Activated T-cell treated with anti-CD3 and anti-CD28 coated beads, Interleukin-2, amount 50 U/mL, for 72 hours (primary cell): ENCODE measurements at places on chromosomes 7 and 10.

DNA sequence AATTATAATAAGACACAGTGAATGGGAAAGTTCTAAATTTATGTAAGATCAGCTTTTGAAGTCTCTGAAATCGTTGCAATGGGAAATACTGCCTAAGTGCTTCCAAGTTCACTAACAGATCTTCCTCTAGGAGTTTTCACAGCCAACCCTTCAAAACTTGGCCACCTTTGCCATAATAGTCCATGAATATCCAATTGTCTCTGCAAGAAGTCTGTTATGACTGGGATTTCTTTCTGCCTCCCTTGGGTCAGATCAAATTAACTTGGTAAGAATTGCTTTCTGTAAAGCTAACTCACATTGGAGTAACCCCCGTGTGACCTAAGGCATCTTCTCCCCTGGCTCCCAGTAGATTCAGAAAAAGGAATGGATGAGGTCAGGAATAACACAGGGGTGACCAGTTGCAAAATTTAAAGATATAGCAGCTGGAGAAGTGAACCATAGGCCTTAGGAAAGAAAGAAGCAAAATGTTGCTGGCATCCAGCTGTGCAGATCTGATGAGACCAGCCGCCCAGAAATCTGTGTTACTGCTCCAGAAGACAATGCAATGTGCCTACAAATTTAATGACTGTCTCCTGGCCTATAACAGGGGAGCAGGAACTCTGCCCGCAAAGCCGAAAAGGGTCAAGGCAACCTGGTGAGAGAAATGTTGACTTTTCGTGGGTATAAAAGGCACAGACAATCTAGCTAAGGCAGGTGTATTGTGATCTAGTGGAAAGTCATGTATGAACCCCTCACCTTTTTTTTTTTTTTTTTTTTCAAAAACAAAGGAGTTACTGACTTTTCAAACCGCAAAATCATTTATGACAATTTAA, 7.5 kb upstream of the OPTN start:
- DNase-seq = no peak

DNA sequence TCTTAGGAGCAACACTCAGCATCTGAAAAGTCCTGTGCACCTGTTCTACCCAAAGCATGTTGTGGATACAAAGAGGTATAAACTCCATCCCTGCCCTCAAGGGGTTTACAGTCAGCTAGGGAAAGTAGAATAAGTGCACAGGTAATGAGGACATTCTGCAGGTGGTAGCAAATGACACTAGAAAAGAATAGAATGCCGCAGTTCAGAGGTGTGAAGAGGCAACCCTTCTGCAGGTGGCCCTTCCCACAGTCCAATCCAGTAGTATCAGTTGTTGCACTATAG, 36.7 kb downstream of the WBP1L start:
- no peak for DNase-seq

DNA sequence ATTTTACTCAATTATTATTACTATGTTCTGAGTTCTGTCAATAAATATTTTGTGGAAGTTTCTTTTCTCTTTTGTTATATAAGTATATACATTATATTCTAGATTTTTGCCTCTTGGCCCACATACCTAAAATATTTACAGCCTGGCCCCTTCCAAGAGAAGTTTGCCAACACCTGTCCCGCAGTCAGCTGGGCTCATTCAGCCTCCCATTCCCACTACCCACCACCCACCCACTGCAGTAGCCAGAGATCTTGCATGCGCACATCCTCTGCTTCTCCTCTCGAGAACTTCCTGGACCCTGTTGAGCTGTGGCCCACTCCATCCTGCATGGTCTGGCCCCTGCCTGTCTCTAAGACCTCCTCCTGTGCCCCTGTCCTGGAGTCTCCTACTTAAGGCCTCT, 33.6 kb downstream of the WIPF3 start:
- DNase-seq = no peak

GRCh38 chr7:90604383-90604782, 8.3 kb downstream of the CDK14 start:
- DNase-seq = no peak

GRCh38 chr7:2012981-2013380, 219.8 kb downstream of the MAD1L1 start:
- DNase-seq = no peak

DNA sequence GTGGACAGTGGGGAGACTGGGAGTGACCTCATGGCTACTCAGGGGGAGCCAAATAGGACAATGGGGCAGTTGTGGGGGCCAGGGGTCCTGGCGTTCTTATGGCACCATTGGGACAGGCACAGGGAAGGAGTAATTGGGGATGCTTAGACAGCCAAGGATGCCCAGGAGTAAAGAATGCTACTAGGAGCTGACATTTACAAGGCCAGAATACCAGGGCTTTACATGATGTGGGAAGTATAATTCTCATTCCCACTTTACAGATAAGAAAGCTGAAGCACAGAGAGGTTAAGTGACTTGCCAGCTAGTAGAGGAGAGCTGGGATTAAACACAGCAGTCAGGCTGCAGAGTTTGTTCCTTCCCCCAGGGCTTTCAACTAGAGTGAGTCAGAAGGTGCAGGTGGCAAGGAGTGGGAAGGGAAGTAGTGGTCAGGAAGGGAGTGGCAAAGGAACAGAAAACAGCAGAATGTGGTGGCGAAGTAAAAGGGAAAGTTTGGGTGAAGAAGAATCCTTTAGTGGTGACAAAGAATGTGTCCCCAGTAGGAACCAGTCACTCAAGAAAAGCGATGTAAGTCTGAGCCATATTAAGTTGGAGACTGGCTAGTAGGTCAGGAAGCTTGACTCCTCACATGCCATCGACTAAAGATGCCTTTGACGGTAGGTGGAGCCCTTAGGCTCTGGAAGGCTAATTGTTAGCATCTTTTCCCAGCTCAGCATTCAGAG, 32.8 kb downstream of the CPVL start:
- DNase-seq = no peak

GRCh38 chr7:51278797-51279196, 37.8 kb downstream of the COBL start:
- DNase-seq = no peak

GRCh38 chr7:90224195-90224594, 12.7 kb downstream of the STEAP2 start:
- no peak for DNase-seq

DNA sequence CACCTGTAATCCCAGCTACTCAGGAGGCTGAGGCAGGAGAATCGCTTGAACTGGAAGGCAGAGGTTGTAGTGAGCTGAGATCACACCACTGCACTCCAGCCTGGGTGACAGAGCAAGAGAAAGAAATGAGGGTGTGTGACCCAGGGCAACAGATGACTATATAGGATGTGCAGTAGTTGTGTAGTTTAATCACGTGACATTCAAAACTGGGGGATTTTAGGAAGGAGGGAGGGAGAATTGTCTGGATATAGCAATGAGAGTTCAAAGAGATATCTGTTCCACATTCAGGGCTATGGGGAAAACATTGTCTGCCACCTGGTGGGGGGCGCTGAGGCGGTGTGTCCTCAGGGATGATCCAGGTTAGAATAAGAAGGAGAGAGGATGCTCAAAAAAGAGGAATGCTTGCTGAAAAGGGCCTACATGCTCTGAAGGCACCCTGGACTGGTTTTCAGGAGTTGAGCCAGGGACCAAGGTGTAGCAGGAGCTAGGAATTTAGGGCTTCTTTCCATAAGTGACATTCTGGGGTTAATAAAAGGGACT, 7.8 kb upstream of the ZYX start:
- DNase-seq = no peak

DNA sequence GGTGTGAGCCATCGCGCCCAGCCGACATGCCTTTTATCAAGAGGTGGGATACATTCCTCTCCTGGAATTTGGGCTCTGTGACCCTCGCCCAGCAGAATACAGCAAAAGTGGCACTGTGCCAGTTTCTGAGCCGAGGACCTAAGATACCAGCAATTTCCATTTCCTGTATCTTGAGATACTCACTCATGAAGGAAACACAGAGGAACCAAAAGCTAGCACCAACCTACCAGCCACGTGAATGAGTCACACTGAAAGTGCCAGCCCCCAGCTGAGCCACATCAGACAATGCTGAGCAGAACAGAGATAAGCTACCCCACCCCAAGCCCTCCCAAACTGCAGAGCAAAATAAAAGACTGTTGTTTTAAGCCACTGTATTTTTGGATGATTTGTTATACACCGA, 56.3 kb downstream of the CACUL1 start:
- DNase-seq = peak; percentile 88

- no peak for DNase-seq
Observed at GRCh38 chr7:15219758-15220157, 317.2 kb upstream of the DGKB start.

DNA sequence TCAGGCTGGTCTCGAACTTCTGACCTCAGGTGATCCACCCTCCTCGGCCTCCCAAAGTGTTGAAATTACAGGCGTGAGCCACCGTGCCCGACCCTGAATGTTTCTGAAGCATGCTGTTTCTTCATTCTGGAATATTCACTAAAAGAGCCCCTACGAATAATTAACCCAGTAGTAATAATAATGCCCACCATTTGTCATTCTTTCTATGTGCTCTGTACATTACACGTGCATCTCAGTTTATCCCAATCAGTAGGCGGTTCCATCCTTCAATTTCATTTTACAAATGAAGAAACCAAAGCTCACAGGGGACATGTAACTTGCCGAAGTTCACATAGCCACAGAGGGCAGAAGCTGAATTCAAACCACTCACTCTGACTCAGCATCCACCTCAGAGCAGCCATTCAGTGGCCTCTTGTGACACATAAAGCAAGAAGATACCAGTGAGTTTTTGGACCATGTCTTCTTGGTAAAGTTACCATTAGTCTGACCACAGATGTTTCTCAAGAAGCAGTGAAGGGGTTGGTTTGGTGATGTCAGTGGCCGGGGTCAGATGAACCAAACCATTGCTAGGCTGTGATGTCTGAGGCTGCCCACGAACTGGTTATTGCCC, 71.9 kb upstream of the DUSP5 start:
- DNase-seq = peak; percentile 83

DNA sequence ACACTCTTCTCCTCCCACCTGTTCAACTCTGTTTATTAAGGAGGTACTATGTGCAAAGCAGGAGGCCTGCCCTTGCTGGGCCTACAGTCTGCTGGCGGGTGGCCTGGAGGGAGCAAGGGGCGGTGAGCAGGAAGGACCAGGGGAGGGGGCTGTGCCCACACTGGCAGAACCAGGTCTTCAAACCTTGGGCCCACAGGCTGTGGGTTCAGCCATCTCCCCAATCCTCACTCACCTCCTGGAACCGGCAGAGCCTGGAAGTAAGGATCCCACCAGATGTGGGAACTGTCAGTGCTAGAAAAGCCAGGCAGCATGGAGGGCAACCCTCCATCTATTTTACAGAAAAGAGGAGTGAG, 50.8 kb downstream of the CAMK2B start:
- DNase-seq = no peak

DNA sequence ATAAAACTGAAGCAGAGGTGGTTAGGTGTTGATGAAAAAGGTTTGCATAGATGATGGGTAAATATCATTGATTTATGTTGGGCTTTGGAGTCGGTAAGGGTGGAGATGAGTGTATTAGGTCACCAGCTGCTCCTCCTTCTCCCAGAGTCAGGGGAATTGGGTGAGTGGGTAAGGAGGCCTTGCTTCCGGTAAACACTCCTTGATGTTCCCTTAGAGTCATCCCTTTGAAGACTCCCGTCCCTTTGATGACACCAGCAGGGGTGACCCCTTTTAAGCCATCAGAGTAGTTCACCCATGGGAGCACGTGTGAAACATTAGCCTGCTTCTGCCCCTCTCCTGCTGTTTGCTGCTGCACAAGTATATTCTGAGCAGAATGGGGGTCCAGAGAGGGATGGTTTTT, 92.2 kb upstream of the DKK1 start:
- DNase-seq = no peak

GRCh38 chr7:155913719-155914118, 101.5 kb upstream of the SHH start:
- DNase-seq = no peak

GRCh38 chr10:25694206-25694933, 239.7 kb upstream of the MYO3A start:
- no peak for DNase-seq

DNA sequence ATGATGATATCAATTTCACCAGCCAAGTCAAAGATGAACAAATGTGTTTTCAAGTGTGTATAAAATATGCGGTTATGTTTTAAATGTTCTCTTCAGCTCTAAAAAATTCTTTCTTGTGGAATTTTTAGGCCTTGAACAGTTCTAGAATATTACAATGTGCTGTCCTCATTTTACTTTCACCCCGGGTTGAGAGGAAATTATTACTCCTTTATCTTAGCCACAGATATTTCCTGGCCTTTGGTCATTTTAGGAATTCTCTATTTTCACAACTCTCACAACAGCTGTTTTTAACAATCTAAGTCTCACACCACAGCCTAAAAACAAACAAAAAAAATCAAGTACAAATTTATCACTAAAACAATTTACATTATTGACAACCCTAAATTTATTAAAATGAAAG, 112.2 kb upstream of the HGF start:
- no peak for DNase-seq
